ENCODE measurements at places on chromosomes 2 and 18. TPM values are rescaled to one million over a fixed set of nuclear protein-coding genes. Genes with fewer than 3 reads are reported as not detected.

The TUBA4B gene
- total RNA-seq = not detected

The MRO gene
- total RNA-seq = 0.13 TPM

The CYB5A gene
- total RNA-seq = 115 TPM

The HRH4 gene
- not detected for total RNA-seq

The QPCT gene
- 10.5 TPM for total RNA-seq

The GMCL1 gene
- 14.5 TPM for total RNA-seq

The GNAL gene
- total RNA-seq = 23.4 TPM

The TUBB8B gene
- total RNA-seq = 5.8 TPM
